ENCODE measurements at places on chromosomes 16 and 17. TPM values are rescaled to one million over a fixed set of nuclear protein-coding genes. Genes with fewer than 3 reads are reported as not detected.

C1QL1 gene
- total RNA-seq: 4.3 TPM

SOST gene
- total RNA-seq: not detected

SALL1 gene
- total RNA-seq: 5.0 TPM

KRTAP1-1 gene
- total RNA-seq: not detected

GRCh38 chr17:16980813-16981731, 9.2 kb upstream of the TNFRSF13B start:
- DNase-seq: no peak

DNA sequence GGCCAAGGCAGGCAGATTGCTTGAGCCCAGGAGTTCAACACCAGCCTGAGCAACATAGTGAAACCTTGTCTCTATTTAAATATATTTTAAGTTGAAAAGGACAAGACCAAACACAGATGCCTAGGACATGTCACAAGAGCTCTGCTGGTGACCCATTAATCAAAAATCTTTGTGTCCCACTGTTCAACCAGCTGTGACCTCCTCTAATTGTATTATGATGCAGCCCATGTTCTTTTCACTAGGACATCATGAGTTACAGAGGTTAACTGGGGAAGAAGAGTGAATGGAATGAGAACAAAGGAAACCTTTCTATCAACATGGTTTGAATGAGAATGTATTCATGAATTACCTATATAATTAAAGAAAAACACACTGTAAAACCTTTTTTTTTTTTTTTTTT, 7.0 kb downstream of the EFTUD2 start:
- DNase-seq: no peak

DNA sequence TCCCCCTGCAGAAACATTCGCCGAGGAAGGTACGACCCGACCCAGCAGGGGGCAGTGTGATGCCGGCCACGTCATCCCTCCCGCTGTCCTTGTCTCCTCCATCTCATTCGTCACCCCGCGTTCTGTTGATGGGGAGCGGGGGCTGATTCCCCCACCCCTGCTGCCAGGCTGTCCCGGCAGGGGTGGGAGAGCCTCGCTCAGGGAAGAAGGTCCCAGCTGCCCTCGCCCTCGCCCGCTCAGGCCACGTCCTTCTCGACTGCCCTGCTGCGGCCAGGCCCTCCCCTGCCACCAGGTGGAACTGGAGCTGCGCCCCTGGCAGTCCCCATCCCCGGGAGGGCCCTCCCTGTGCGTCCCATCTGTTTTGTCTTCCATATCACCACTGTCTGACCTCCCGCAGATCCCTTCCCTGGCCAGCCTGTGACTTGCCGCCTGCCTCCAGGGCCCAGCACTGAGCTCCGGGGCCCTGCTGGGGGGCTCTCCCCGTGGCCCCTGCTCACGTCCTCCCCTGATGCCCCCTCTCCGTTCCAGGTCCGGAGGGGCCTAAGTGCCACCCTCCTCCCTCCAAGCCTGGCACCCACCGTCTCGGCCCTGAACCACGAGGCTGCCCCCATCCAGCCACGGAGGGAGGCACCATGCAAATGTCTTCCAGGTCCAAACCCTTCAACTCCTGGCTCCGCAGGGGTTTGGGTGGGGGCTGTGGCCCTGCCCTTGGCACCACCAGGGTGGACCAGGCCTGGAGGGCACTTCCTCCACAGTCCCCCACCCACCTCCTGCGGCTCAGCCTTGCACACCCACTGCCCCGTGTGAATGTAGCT, 20.6 kb downstream of the ADAM11 start:
- DNase-seq: peak; percentile 77

DNA sequence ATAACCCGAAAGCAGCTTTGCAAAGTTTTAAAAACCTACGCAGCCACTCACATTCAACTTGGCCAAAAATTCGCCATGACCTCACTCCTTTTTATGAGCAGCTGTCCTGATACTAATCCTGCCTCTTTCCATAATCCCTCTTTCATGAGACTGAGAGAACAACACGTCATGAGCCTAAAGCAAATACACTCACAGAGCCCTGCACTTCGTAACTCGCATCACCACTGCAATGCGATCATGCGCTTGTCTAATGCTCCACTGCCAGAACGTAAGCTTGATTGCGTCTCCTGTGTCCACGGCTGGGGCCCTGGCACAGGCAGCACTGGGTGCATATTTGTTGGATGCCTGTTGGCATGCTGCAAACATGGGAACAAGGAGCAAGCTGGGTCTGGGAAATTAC, 36.2 kb downstream of the CDRT4 start:
- DNase-seq: no peak

GRCh38 chr17:2030779-2031163, 818 bp downstream of the DPH1 start:
- DNase-seq: no peak

GRCh38 chr16:87603684-87604633, 1.7 kb downstream of the JPH3 start:
- peak; percentile 68 for DNase-seq

GRCh38 chr17:75517297-75517865, 1.1 kb downstream of the TSEN54 start:
- no peak for DNase-seq

- DNase-seq: no peak
Measured at GRCh38 chr16:73506568-73507056, 458.7 kb upstream of the ZFHX3 start.
